ENCODE measurements at places on chromosomes 12 and 14.

GRCh38 chr14:104776961-104777807 lies 18.4 kb downstream of the AKT1 start:
- DNase-seq: no peak

DNA sequence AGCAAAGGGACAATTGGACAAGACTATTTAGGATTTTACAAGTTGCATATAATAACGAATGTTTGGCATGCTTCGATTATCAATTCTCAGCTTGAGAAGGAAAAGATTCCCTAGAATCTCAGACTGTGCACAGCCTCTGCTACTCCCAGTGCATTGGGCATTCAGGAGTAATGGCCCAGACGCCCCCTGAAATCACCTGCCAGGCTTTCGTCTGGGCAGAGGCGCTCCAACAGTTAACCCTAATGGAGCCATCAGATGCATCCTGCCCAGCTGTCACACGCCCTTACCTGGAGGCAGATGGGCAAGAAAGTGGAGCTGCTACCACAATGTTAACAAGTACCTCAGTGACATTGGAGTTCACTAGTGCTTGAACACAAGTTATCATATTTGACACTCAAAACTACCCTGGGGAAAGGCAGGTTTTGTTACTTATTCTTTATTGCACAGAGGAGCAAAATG lies 927 bp upstream of the LRP6 start:
- no peak for DNase-seq

DNA sequence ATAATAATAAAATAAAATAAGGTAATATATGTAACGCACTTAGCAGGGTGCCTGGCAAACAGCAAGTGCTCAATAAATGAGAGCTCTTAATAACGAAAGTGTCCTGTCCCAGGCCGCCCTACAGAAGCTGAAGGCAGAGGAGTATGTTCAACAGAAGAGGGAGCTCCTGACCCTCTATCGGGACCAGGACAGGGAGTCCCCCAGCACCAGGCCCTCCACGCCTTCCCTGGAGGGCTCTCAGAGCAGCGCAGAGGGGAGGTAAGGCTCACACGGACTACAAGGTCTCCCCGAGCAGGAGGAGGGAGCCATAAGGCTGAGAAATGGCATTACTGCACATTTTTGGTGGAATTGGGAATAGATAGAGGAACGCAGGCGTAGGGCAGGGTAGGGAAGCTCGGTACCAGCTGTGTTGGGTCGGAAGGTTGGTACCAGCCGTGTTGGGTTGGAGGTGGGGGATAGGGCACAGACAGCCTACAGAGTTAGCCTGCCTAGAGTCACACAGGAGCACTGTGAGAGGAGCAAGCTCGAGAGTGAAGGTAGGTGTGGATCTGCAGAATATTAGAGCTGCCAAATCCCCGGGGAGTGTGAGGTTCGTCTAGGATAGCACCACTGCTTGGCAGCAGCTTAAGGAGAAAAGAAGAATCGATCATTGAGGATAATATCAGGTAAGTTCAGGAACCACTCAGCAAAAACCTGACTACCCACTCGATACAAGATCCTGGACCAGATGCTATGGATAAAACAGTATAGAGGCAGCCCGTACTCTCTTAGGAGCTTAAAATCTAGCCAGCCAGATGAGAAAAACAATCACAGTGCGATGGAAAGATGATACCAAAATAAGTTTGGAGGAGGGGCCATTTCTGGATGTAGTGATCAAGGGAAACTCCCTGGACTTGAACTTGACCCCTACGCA lies 15.3 kb downstream of the TNFRSF1A start:
- DNase-seq: no peak

DNA sequence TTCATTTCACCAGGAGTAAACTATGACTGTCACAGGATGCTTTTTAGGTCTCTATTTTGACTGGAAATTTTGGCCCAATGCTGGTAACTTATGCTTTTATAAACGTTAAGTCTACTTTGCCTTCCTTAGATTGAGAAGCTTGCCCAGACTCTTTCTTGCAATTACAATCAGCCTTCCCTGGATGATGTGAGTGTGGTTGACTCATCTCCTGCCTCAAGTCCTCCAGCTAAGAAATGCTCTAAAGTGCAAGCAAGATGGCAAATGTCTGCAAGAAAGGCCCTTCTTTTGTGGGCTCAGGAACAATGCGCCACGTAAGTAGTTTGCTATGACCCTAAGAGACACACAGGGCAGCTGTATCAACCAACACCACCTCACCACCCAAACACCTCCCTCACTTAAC lies 96.9 kb downstream of the SYNE2 start:
- no peak for DNase-seq

GRCh38 chr12:125651625-125652024 lies 586.4 kb downstream of the AACS start:
- no peak for DNase-seq

GRCh38 chr14:29165431-29165830 lies 398.8 kb downstream of the FOXG1 start:
- DNase-seq: no peak

DNA sequence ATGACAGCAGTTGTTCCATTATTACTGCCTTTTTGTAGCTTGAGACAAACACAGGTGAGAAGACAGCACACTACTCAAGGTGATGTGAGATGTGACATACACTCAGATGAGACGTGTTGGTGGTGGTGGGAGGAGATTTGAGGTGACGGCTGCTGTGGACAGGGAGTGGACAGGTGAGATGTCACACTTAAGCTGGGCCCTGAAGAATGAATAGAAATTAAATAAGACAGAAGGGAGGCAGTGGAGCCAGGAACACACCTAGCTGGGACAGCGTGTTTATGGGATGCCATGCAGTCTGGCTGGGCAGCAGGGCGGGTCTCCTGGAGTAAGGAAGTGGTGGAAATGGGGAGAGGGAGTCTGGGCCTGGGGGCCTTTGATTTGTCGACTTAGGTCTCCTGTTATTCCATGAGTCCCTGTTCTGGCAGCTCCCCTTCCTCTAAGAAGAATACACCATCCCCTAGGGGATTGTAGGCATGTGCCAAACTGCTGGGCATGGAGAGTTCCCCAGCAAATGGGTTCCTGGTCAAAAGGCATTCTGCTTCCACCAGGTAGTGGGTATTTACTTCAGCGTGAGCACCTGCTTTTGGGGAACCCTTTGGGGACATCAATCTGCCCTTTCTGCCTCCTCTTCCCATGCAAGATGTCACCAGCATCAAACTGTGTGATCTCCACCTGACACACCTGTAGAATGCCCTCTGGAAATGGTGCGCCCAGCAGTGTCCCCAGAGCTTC lies 71.2 kb upstream of the ESRRB start:
- DNase-seq: no peak

DNA sequence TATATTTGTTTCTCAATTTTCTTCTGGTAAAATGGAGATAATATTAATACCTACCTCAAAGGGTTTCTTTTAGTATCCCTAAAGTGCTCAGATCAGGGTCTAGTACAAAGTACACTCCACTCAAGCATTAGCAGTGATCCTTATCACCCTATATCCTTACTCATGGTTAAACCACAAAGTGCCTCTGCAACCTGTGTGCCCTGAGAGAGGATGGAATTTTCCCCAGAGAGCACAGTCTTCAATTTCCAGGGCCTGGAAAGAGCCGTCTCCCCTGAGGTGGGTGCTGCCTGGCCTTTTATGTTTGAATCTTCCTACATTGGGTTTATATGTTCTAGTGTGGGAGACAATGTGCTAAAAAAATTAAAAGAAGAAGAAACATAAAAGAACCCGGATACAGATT lies 183.1 kb upstream of the FBXO33 start:
- DNase-seq: no peak

- DNase-seq: no peak
Observed at GRCh38 chr14:88901991-88902390, 77.5 kb downstream of the TTC8 start.

- no peak for DNase-seq
Observed at GRCh38 chr12:16454481-16454880, 107.0 kb downstream of the MGST1 start.

- DNase-seq: no peak
Observed at GRCh38 chr12:77535734-77536133, 295.0 kb upstream of the NAV3 start.

GRCh38 chr12:9604287-9604686 lies 3.4 kb downstream of the KLRB1 start:
- no peak for DNase-seq

- DNase-seq: no peak
Observed at GRCh38 chr12:108483213-108484059, 31.6 kb upstream of the FICD start.

DNA sequence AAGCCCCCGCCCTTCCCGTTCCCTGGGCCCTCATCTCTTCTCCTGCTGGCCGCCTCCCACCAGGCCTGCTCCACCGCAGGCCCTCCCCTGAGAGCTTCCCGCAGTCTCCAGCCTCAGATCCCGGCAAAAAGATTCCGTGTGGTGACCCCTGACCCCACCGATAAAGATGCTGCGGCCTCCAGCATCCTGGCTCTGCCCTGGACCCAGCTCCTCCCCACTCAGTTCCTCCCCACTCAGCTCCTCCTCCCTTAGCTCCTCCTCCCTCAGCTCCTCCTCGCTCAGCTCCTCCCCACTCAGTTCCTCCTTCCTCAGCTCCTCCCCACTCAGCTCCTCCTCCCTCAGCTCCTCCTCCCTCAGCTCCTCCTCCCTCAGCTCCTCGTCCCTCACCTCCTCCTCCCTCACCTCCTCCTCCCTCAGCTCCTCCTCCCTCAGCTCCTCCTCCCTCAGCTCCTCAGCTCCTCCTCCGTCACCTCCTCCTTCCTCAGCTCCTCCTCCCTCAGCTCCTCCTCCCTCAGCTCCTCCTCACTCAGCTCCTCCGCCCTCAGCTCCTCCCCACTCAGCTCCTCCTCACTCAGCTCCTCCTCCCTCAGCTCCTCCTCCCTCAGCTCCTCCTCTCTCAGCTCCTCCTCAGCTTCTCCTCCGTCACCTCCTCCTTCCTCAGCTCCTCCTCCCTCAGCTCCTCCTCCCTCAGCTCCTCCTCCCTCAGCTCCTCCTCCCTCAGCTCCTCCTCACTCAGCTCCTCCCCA lies 17.0 kb downstream of the NOC4L start:
- DNase-seq: no peak

GRCh38 chr12:120689397-120690082 lies 2.6 kb downstream of the MLEC start:
- DNase-seq: no peak

DNA sequence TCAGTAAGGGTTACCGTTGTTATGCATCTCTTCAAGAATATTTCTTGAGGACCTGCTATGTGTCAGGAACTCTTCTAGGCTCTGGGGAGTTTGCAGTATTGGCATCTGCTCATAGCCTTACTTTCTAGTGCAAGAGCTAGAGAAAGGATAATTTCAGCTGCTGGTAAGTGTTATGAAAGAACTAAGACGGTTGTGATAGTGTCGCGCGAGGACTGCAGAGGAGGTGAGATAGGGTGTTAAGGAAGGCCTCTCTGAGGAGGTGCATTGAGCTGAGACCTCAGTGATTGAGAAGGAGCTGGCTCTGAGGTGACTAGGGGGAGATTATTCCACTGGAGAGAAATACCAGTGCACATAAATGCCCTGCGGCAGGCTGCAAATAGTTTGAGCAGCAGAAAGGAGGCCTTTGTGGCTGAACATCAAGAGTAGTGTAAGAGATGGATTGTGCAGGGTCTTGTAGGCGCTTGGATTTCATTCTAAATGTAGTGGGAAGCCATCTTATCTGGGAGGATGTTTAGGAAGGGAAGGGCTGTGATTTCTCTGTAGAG lies 824 bp downstream of the DDX55 start:
- no peak for DNase-seq

GRCh38 chr14:52873694-52874093 lies 77.2 kb downstream of the FERMT2 start:
- no peak for DNase-seq

- no peak for DNase-seq
Observed at GRCh38 chr12:65899241-65899640, 75.0 kb downstream of the HMGA2 start.

- no peak for DNase-seq
Observed at GRCh38 chr14:57864659-57865058, 1.2 kb downstream of the SLC35F4 start.

- DNase-seq: no peak
Observed at GRCh38 chr12:5809586-5809985, 135.5 kb downstream of the ANO2 start.

DNA sequence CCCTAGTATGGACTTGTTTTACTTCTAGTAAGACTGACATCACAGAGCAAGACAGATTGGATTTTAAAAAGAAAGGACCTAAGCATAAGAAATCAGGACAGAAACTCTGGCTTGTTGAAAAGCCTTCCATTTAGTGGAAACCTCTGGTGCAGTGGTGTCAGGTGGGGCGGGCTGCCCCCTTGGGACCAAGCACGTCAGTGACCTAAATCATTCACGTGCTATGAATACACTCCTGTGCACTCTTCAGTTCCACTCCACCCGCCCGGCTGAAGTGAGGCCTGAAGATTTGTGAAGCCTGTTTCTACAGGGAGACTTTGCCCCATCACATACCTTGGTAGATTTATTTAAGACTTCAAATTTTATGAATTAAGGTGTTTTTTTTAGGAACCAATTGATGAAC lies 58.2 kb upstream of the STRN3 start:
- no peak for DNase-seq
